GOT3 (cell line): ENCODE measurements at places on chromosomes 7 and 10.

- no peak for DNase-seq
Measured at GRCh38 chr10:65805993-65806392, 1119.8 kb upstream of the LRRTM3 start.

- no peak for DNase-seq
Measured at GRCh38 chr10:122306744-122307143, 35.6 kb downstream of the BTBD16 start.

GRCh38 chr10:130986846-130987245 is 324.7 kb downstream of the TCERG1L start:
- no peak for DNase-seq

- no peak for DNase-seq
Measured at GRCh38 chr10:58651040-58651439, 138.4 kb downstream of the BICC1 start.

- DNase-seq: no peak
Measured at GRCh38 chr7:7681191-7681935, 37.0 kb downstream of the RPA3 start.

DNA sequence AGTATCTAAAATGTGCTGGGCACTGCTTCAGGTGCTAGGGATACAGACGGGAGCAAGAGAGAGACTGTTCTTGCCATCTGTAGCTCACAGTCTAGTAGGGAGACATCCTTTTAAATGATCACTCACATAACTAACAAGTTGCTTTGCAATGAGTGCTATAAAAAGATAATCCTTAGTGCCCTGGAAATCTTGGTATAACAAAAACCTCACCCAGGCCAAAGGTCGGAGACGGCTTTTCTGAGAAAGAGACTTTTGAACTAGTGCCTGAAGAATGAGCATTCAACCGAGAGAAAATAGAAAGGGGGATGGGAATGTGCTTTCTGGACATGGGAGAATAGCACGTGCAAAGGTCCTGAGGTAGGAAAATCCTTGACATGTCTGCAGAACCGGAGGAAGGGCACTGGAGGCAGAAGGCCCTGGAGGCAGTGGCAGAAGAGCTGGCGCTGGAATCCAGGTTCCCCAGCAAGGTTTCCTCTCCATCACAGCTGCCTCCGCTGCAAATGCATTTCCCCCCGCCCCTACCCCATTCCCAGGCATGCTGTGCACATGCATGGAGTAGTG is 89.4 kb downstream of the COL13A1 start:
- no peak for DNase-seq
